ENCODE measurements at places on chromosomes 5 and 9. TPM values are rescaled to one million over a fixed set of nuclear protein-coding genes. Genes with fewer than 3 reads are reported as not detected.

- no peak for DNase-seq
These were observed 51.8 kb upstream of the FNIP1 start for GRCh38 chr5:131848662-131849061.

GRCh38 chr5:152356506-152356905 lies 48.6 kb downstream of the NMUR2 start:
- no peak for DNase-seq

DNA sequence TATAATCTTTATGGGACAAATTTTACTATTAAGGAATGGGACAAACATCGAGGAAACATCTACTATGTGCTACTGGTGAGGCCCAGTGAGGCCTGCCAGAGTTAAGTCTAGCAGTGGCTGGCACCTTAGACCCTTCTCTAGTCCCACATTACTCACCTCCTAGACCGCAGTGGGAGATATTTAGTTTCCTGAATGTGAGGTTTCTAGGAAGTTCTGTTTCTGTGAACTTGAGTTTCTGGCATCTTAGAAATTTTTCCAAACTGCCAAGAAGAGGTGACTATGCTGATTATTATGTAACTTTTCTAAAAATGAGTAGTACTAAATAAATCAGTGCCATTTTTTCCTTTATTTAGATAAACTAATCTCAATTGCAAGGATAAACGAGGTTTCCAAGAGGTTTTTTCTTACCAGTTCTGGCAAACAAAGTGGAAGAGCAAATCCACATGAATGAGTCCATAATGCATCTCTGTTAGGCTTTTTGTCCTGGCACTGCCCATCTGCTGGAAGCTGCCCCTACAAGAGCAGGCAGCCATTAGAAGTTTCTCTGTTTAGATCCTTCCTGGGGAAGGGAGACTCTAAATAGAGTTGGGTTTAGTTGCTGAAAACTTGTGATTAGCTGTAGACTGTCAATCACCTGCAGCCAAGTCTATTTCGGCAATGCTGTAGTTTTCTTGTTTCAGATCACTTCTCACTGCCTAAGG lies 348.7 kb downstream of the MAN2A1 start:
- no peak for DNase-seq

DNA sequence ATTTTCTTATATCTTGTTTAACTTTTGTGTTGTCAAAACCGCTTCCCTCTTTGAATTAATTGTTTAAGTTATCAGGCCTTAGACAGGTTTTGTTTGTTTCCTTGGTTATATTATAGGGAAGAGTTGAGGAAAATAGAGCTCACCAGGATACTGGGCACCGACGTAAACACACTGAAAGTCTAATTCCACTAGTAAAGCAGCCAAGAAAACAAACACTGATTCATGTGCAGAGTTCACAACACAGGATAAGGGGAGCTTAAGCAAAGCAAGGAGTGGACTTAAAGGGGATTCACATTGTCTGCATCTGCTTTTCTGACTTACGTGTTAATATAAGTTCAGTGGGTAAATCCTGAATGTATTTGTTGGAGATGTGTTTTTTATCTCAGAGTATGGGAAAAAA lies 139.0 kb upstream of the CDH6 start:
- DNase-seq, result no peak

Gene DMGDH
- total RNA-seq, result 1.4 TPM

Gene GADD45G
- not detected for total RNA-seq

Gene PTGDS
- 0.60 TPM for total RNA-seq

Data from dermis blood vessel endothelial cell (primary cell).